ENCODE measurements at places on chromosomes 5 and 9. TPM values are rescaled to one million over a fixed set of nuclear protein-coding genes. Genes with fewer than 3 reads are reported as not detected.

DNA sequence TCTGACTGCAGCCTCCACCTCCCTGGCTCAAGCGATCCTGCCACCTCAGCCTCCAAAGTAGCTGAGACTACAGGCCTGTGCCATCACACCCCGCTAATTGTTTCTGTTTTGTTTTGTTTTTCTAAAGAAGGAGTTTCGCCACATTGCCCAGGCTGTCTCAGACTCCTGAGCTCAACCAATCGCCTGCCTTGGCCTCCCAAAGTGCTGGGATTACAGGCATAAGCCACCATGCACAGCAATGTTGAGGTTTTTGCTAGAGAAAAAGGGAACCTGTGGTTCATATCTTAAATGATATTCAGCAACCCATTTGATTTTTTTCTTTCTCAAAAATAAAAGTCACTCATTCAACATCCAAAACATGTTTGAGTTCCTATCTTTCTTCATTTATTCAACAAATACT lies 20.4 kb upstream of the DELE1 start:
- DNase-seq, result no peak

Gene IFNB1
- total RNA-seq, result not detected

DNA sequence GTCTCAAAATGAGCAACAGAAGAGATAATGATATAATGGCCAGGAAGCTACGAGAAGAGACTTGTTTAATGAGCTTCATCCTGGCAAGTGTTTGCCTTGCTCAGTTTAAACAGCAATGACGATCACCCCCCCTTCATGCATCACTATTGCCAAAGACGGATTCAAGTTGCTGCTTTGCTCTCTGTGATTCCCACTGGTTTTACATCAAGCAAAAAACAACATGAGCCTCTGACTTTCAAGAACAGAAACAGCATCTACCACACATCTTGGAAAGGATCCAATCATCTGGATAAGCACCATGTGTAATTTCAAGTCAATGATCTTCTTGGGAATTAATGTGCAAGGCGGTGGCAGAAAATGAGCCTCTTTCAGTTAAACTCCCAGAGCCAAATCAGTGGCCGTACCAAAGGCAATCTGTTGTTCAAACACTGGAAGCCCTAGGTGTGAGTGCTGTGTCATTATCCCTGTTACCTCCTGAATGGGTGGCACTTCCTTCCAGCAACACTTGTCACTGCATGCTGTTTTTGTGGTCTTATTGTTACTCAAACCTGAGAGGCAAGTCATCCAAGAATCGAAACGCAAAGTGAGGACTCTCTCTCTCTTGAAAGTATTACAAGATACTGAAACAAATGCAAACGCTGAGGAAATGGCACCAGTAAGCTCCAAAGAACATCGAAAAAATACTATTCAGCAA lies 72.8 kb downstream of the MED27 start:
- DNase-seq, result no peak

DNA sequence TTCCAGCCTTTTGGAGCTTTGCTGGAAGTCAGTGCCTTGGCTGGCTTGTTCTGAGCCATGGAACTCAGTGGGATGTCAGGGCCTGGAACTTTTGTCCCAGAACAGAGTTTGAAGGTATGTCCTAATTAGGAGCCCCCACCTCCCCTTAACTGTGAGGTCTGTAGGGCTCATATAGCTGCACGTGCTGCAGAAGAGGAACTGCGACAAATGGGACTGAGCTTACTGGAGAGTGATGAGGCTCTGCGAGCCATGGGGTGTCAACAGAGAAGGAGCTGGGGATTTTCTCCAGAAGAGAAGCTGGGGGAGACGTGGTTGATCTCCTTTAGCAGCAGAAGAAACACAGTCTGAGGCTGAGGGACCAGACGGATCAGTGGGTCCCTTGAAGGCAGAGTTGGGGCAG lies 10.9 kb downstream of the TMEM8B start:
- DNase-seq, result no peak

Gene PDGFRB
- 53.7 TPM for total RNA-seq

- DNase-seq, result no peak
These were observed 111.2 kb downstream of the SMARCA2 start for GRCh38 chr9:2126331-2126803.
